ENCODE measurements at places on chromosomes 12 and 14.

- DNase-seq = no peak
Measured at GRCh38 chr12:117377758-117378157, 16.3 kb upstream of the NOS1 start.

DNA sequence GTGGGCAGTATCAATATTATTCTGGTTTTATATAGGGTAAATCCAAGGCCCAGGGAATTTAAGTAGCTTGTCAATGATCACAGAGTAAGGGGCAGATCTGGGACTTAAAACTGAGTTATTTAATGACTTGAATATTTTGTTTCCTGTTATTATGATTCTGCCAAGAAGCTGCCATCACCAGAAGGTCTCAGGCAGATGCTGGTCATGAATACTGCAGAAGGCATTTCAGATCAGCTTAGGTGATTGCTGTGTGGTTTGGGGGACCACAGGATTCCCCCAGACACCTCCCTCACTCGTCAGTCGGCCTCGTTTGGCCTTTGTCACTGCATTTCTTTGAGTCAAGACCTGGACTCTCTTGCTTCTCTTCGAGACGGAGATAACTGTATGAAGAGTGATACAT, 47.7 kb upstream of the EVL start:
- no peak for DNase-seq

GRCh38 chr14:26204728-26205479, 392.9 kb downstream of the NOVA1 start:
- no peak for DNase-seq

GRCh38 chr12:95820096-95820703, 29.6 kb upstream of the NTN4 start:
- DNase-seq = no peak

DNA sequence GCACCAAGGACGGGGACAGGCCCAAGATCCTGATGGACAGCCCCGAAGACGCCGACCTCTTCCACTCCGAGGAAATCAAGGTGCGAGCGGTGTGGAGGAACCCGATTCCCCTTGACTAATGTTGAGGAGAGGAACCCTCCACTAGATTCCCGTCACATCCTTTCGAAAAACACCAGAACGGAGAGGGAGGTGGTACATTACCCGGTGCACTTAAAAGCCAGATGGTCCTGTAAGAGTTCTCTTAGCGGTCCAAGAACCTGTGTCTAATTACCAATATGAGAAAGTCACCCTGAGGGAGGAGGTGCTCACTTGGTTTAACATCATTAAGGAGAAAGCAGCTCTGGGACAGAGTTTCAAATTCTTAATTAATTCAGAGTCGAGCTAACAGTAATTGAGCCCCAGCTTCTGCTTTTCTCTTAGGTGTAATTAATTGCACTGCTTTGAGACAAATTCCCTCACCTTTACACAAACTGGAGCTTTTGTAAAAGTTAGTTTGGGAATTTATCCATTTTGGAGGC, 450 bp downstream of the PRKAB1 start:
- no peak for DNase-seq

- DNase-seq = no peak
Measured at GRCh38 chr12:108612788-108613282, 15.0 kb upstream of the TMEM119 start.

GRCh38 chr12:105332925-105333324, 2.4 kb downstream of the C12orf75 start:
- DNase-seq = no peak
